ENCODE measurements at places on chromosomes 4 and X. TPM values are rescaled to one million over a fixed set of nuclear protein-coding genes. Genes with fewer than 3 reads are reported as not detected.

DNA sequence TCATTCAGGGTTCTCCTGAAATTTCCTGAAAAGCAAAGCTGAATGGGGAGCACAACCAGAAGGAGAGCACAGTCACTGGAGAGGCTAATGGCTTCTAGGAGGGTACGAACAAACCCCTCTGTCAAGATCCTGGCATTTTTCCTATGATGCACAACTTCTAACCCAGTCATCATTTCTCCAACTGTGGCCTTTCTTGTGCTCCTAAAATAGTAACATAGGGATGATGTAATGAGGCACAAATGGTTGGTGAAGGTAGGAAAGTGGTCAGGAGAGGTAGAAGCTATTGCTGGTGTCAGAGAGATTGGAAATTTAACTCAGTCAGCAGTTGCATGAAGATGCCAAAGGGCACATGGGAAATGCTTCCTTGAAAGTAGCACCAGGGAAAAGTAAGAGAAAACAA lies 52.7 kb downstream of the SLC10A7 start:
- DNase-seq, result no peak

GRCh38 chrX:139844163-139844562 lies 88.7 kb downstream of the ATP11C start:
- no peak for DNase-seq

DNA sequence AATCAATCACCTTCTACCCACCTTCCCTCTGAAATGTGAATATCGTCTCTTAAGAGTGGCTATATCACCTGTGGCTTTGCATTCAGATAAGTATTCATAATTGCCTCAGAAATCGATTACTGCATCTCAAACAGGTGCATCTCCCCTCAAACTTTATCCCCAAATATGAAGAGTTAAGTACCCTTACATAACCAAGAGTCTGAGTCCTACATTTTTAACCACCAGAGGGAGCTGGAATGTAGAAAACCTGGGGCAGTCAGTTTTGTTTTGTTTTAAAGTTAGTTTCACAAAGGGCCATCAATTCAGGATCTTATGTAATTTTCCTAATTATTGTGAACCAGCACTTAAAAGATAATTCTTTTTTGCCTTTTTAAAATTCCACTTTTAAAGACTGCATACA lies 5.7 kb downstream of the TCEANC start:
- DNase-seq, result no peak

- DNase-seq, result no peak
Measured at GRCh38 chrX:117305168-117305766, 811.3 kb downstream of the KLHL13 start.

The RNF175 gene
- total RNA-seq, result 0.17 TPM

The APLN gene
- 0.20 TPM for total RNA-seq

The CFAP47 gene
- total RNA-seq, result 0.17 TPM

The MAGEC2 gene
- total RNA-seq, result not detected
